Type B pancreatic cell (in vitro differentiated cells): ENCODE measurements at places on chromosomes 6 and 20. TPM values are rescaled to one million over a fixed set of nuclear protein-coding genes. Genes with fewer than 3 reads are reported as not detected.

SLC22A7 gene
- 0.12 TPM in 1 of 2 replicates, not detected in the other for total RNA-seq

SPAG4 gene
- 1.6 and 2.4 TPM in 2 replicates for total RNA-seq

NRSN2 gene
- 33.8 and 43.0 TPM in 2 replicates for total RNA-seq

ANKRD66 gene
- 0.34 TPM in 1 of 2 replicates, not detected in the other for total RNA-seq

HEY2 gene
- 10.0 and 11.3 TPM in 2 replicates for total RNA-seq

LAMA2 gene
- 0.76 and 54.0 TPM in 2 replicates for total RNA-seq

SLC22A16 gene
- not detected in 2 replicates for total RNA-seq

TFAP2D gene
- not detected in 2 replicates for total RNA-seq

PDYN gene
- total RNA-seq, result 0.19 TPM in 1 of 2 replicates, not detected in the other

SF3B5 gene
- total RNA-seq, result 138 and 148 TPM in 2 replicates

SPO11 gene
- total RNA-seq, result not detected in 2 replicates

GJA1 gene
- 90.7 and 190 TPM in 2 replicates for total RNA-seq

STX11 gene
- 0.24 and 0.38 TPM in 2 replicates for total RNA-seq

GPLD1 gene
- 1.2 and 3.8 TPM in 2 replicates for total RNA-seq

PPIL6 gene
- 3.4 and 6.1 TPM in 2 replicates for total RNA-seq

SLC17A5 gene
- total RNA-seq, result 9.7 and 17.8 TPM in 2 replicates

HLA-DRA gene
- 1.4 and 2.1 TPM in 2 replicates for total RNA-seq

OLIG3 gene
- 1.2 and 3.4 TPM in 2 replicates for total RNA-seq

MROH8 gene
- 2.5 and 4.8 TPM in 2 replicates for total RNA-seq

PRIM2 gene
- 16.2 and 26.6 TPM in 2 replicates for total RNA-seq

IL17A gene
- 0.17 TPM in 1 of 2 replicates, not detected in the other for total RNA-seq

TRIM15 gene
- total RNA-seq, result 0.92 and 1.4 TPM in 2 replicates

ASIP gene
- 1.1 TPM in 1 of 2 replicates, not detected in the other for total RNA-seq
